Stromal cell of bone marrow (primary cell): ENCODE measurements at places on chromosomes 13 and 19.

DNA sequence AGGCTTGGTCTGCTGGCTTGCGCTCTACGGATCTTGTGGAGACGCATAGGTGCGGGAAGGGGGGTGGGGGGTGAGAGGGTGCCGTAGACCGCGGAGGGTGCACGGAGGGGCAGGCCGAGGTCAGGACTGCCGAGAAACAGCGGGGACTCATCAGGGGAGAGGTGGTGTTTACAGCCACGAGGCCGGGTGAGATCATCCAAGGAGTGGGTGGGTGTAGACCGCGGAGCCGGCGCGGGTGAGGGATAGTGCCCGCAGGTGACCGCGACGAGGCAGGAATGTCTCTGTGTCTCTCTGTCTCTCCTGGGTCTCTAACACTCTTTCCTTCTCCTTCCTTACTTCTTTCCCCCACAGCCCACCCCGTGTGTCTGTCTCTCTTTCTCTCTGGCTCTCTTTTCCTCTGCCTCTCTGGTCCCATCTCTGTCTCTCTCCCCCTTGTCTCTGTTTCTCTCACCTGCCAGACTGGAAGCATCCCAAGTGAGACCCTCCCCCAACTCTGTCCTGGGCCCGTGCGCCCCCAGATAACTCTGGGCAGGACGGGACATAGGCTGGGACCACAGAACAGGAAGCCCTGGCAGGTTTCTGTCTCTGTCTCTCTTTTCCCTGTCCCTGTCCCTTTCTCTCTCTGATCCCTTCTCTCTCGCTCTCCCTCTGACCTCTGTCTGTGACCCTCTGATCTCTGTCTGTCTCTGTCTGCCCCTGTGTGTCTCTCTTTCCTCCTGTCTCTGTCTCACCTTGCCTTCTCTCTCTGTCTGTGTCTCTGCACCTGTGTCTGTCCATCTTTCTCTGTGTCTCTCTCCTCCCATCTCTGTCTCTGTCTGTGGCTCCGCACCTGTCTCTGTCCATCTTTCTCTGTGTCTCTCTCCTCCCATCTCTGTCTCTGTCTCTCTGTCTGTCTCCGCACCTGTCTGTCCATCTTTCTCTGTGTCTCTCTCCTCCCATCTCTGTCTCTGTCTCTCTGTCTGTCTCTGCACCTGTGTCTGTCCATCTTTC is 1.8 kb upstream of the KLK4 start:
- DNase-seq: no peak

GRCh38 chr19:14782626-14783409 is 4.5 kb upstream of the ADGRE2 start:
- DNase-seq: no peak

DNA sequence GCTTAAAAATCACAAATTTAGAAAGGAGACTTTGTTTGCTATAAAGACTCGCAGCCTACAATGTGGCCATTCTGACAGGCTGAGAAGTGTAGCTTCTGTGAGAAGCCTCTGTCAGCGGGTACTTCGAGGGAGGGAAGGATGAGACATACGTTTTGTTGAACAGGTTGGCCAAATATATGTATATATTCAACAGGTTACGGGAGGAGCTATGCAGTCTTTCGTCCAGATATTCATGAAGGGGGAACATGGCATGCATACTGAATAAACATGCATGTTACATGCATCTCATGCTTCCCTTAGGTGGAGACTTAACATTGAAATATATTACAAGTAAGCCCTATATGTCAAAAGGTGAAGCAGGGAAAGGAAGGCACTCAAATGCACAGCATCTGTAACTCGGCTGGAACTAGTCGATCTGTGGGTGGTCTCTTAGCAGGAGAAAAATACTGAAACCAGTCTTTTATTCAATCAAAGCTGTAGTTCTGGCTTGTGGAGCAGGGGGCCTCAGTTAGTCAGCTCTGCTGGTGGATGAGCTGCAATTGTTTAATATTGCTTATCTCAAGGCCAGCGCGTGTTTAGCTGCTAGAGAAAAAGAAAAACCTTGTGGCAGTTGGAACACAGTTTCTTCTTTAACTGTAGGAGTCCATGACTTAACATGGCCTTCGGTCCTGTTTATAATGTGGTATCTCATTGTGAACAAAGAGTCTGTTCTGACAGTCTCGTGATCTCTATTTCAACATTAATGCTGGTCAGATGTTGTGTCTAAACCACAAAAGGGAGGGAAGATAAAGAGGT is 94.3 kb downstream of the FAM216B start:
- no peak for DNase-seq

DNA sequence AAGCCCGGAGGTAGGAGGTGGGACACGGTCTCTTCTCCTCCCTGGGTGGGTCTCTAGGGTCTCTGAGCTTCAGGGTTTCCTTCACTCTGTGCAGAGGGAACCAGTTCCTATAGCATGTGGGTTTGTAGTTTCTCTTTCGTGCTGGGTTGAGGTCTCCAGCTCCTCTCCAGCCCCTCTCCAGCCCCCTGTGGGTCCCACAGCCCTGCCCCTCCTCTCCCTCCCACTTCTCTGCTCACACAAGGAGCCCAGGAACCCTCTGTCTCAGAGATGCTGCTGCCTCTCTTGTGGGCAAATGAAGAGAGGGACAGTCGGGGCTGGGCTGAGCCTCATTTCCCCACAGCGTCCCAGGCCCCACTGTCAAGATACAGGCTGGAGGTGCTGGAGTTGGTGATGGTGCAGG is 1.4 kb downstream of the SIGLEC7 start:
- DNase-seq: no peak

- no peak for DNase-seq
Measured at GRCh38 chr19:1577929-1578618, 9.9 kb upstream of the MEX3D start.

GRCh38 chr13:107031716-107032115 is 463.8 kb upstream of the ARGLU1 start:
- DNase-seq: no peak

DNA sequence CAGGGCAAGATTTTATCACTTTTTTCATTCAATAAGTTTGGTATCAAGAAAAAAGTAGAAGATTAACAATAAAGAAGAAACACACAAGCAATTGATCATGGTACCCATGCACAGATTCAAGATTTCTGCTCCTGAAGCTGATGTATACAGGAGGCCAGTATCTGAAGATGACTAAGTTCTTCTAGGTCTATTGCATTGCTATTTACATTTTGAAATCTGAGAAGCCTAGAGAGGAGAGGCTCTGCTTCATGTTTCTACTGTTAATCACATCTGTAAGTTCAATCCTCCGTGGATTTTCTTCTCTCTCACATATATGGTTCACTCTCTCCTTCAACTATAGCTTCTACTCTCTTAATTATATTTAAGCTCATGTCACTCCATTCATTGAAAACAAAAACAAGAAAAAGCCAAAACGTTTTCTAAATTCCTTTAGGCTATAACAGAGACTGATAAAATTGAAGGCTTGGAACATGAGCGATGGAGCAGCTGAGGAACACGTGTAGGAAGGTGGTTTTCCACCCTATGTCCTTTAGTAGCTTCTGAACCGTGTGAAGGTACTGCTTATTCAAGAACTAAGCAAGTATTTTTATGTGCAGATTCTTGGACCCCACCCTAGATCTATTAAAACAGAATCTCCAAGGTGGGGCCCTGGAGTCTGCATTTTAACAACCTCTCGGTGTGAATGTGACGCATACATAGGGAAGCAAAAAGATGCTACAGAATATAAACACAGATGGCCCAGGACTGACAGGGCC is 198.2 kb downstream of the EFNB2 start:
- DNase-seq: no peak

- DNase-seq: no peak
Measured at GRCh38 chr19:21323000-21323399, 6.2 kb downstream of the ZNF708 start.

DNA sequence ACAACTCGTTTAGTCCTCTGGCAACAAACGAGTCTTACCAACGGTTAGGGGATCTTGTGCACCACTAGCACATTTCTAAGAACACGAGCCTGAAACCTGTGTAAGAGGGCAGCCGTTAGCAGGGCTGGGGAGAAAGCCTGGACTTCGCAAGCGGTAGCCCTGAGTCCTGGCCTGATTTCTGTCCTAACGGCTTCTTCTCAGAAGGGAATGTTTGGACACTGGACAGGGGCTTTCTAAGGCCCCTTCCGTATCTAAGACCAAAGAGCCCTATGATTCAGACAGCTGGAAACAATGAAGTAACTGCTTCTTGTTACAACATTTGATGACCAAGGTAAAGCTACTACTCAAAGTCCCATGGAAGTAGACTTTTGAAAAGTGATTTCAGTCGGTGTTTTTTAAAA is 2.2 kb downstream of the ANKRD10 start:
- DNase-seq: peak; percentile 51

DNA sequence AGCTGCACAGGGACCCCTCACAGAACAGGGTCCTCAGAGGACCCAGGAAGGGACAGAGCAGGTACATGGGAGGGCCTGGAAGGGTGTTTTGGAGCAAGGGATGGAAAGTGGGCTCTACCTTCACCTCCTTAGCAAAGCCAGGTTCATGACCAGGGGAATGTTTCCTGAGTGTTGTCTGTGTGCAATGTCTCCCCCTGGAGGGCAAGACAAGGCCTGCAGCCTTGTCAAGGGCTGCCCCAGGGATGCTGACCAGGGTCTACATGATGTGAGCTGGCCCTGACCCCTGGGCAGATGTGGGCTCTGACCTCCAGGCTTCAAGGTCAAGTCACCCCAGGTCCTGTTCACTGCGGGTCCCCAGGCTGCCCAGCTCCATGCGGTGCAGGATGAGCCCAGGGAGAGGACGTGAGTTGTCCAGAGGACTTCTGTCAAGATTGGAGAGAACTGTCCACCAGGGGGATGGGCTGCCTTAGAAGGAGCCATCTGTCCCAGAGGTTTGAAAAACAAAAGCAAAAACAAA is 1.0 kb upstream of the CEACAM1 start:
- peak; percentile 21 for DNase-seq

GRCh38 chr19:9909251-9909650 is 27.1 kb downstream of the OLFM2 start:
- no peak for DNase-seq

DNA sequence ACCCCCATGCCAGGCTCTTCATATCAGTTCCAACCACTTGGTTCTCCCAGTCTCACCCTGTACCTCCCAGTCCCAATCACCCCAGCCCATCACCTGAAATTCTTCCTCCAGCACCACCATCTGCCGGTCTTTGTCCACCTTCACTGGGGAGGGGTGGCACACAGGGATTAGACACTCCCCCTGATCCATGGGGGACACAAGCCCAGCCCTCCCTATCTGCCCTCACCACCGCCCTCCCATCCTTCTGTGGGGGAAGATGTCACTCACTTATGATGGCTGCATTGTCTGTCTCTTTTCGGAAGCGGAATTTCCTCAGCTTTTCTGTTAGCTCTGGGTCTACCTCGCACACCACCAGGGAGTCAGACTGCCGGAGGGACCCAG is 685 bp downstream of the GMFG start:
- DNase-seq: no peak

DNA sequence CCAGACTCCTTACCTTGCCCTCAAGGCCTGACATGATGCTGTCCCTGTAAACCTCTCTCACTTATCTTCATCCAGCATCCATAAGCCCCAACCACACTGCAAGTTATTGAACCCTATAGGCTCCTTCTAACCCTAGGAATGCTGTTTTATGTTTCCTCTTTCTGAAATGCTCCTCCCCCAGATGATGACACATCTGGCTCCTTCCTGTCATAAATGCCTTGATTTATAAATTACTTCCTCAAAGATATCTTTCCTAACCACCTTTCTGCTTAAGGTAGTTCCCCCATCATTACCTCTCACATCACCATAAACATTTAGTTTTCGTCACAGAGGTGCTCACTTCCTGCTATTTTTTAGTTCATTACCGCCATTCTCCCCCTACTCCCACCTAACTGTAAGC is 12.3 kb downstream of the RUBCNL start:
- no peak for DNase-seq

DNA sequence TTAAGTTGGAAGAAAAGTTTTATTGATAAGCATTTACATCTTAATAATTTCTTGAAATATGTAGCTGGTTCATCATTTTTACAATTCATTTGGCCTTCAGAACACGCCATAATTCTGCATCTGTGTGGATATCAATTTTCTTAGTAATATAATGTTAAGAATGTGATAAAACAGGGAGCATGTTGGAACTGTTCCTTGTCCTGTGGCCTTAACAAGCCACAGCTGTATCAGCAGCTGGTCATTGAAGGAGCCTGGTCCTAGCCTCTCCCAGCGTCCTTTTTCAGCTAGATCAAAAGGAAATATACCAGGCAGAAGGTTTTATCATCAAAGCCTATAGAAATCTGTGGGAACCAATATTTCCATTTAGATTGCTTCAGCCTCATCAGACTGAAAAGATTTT is 421.8 kb downstream of the SPRY2 start:
- no peak for DNase-seq

- DNase-seq: no peak
Measured at GRCh38 chr13:47291107-47291656, 394.3 kb upstream of the HTR2A start.

GRCh38 chr13:26486550-26486949 is 70.9 kb upstream of the WASF3 start:
- no peak for DNase-seq

DNA sequence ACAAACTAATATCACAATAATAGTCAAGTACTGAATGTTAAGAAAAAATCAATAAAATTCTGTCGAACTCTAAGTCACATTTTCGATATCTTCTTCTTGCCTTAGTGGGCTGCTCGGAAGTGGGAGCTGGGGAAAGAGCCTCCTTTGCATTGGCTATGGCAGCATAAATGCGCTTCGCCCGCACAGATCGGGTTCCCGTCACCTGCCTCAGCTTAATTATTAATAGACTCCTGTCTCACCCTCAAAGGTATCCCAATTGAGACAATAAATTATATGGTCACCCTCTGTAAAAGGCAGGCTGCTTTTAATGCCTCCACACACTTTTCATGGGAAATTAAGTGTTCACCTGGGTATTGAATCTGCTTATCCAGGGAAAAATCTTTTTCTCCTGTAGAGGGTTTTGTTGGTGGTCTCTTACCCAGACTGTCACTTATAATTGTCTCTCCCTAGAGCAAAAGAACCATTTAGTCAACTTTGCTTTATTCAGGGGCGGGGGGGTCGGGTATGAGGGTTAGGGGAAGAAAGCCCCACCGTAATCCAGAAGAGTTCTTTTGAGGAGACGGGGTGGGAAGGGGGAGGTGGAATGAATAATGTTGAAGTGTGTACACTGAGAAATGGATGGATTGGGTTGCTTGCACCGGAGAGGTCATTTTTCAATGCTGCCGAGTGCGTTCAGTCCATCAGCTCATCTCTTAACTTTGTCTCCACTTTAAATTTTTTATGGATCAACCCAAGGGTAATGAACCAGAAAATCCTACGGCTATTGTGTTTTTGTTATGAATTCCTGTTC is 682.6 kb upstream of the SGCG start:
- DNase-seq: no peak

DNA sequence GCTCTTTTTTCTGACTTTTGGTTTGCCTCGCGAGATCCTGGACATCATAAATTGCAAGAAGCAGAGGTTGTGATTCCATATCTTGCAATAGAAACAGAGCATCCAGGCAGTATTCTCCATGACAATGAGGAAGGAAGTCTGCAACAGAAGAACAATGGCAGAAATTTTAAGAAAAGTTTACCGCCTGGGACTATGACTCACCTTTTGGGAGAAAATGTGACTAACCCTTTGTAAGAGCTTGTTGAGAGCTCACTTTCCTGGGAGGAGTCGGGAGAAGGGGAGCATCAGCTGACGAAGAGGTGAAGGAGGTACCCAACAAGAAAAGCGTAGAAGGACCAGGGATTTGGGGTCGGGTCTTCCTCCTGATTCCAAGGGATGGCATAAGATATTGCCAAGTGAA is 34.3 kb upstream of the TNFSF11 start:
- no peak for DNase-seq

- DNase-seq: no peak
Measured at GRCh38 chr13:29170436-29171082, 350.4 kb downstream of the MTUS2 start.

GRCh38 chr13:24032252-24032651 is 128.3 kb upstream of the SPATA13 start:
- DNase-seq: peak; percentile 80
